Right ventricle myocardium inferior (tissue), 1 donor: ENCODE measurements at places on chromosomes 2 and 18.

DNA sequence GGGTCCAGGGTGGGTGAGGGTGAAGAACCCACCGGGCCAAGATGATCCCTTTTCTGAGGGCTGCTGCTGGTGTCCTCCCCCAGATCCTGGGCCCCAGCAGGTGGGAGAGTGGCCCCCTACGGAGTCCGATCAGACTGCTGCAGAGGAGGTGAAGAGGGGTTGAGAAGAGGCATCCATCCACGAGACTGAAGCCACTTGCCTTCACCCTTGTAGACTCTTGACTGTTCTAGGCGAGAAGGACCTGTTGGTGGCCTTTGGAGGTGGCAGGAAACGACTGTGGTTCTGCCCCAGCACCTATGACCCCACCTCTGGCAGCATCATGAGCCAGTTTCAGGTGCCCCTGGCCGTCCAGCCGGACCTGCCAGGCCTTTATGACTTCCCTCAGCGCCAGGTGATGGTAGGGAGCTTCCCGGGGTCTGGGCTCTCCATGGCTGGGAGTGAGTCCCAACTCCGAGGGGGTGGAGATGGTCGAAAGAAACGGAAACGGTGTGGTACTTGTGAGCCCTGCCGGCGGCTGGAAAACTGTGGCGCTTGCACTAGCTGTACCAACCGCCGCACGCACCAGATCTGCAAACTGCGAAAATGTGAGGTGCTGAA is 1.5 kb downstream of the TET3 start:
- DNase-seq = no peak

DNA sequence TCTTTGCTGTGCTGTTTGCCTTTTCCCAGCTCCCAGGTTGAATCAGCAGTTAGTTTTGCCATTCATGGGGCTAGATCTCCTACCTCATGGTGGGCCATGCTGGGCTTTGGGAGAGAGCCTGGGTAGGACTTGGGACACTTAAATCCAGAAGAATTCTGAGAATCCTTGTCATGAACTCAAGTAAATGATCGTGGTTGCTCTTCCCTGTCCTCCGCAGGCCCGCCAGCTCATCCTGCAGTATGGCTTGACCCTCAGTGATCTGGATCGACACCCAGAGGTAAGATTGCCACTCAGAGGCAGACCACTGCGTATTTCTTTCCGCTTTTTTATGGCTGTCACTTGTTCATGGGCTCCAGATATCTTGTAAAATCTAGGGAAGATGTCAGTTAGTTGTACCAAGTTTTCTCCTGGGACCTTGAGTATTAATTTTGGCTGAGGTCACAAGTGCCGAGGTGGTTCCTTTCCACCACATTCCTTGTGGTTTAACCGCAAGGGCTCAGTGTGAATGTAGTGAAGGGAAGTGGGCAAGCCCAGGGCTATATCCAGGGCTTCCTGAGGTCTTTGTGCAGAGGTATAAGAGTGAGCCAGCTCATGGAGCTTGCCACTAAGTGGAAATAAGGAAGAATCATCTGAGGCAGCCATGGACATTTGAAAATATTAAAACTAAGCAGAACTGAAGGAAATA is 37.7 kb downstream of the RPIA start:
- no peak for DNase-seq

DNA sequence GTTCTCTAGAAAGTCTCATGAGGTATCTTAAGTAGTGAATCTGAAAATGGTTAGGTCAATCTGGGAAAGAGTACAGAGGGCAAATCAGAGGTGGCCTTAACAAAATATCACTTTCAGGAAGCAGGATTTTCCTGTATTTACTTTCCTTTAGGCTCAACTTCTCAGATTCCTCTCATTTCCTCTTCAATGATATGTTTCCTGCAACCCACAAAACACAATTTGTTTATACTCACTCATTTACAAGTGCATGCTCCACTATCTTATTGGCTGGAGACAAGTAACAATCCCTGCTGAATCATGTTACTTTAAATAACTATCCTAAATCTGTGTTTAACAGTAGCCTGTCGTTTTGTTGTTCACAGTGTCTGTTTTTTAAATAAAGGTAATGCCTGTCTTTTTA is 228.1 kb downstream of the DSC3 start:
- no peak for DNase-seq

DNA sequence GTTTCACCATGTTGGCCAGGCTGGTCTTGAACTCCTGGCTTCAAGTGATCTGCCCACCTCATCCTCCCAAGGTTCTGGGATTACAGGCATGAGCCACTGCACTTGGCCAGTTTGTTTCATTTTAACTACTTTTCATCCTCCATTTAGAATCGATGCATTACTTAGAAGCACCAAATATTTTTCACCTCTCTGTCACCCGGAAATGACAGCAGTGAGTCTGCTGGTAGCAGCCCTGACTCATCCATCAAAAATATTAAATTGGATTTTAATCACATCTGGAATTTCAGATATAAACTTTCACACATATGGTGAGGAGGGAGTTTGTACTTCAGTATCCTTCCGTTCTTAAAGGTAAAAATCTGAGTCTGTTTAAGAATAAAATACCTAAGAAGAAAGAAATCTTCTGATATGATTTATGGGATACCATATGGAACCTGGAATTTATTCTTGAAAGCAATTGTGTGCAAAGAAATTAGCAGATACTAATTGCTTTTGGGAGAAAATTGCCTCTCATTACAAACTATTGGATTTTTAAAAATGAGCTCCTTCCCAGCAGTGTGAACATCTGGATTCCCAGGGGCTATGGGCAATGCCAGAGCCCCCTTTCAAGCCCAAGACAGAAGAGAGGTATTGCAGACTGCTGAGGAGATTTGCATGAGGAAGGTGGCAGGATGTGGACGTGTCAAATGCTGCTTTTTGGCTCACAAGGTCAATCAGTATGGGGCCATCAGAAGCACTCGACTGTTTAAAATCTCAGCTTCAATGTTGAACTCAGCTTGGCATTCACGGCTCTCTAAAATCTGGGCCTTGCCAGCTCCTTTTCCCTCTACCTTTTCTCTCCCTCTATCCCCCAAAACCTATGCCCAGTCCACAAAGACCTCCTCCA is 279.5 kb upstream of the SIX2 start:
- DNase-seq = no peak

DNA sequence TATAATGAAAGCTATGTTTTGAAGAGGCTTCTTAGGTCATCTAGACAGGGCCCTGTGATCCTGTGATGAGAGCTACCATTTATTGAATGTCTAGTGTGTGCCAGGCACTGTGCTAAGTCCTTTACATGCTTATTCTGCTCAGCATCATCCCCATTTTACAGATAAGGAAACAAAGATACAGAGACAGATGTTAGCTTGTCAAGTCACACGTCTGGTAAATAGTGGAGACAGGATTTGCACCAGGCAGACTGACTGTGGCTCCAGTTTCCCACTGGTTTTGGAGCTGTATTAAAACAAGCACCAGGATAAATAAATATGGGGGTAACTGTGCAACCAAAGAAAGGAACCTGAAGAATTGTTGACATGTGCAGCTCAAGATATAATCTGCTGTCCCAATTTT is 19.2 kb upstream of the EML6 start:
- no peak for DNase-seq

- DNase-seq = no peak
Measured at GRCh38 chr2:31150120-31150670, 12.0 kb upstream of the GALNT14 start.

DNA sequence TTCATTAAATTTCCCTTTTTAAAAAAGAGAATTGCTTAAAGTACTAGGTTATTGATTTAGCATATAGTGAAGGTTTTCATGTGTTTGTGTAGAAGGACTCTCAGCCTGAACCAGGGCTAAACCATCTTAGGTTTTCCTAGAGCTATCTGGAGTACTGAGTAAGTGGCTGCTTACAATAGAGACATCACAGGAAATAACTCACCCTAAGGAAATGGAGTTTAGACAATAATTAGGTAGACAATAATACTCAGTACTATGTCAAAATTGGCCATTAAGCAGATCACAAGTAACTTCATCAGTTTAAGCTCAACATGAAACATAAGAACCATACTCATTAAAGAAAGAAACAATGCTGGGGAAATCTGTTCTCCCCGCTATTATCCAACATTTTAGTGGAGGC is 240.0 kb downstream of the RND3 start:
- no peak for DNase-seq

GRCh38 chr18:58593938-58594337 is 35.0 kb downstream of the ALPK2 start:
- DNase-seq = no peak

GRCh38 chr2:98669675-98670074 is 61.3 kb downstream of the MGAT4A start:
- DNase-seq = no peak
